ENCODE measurements at places on chromosomes 2 and 18.

DNA sequence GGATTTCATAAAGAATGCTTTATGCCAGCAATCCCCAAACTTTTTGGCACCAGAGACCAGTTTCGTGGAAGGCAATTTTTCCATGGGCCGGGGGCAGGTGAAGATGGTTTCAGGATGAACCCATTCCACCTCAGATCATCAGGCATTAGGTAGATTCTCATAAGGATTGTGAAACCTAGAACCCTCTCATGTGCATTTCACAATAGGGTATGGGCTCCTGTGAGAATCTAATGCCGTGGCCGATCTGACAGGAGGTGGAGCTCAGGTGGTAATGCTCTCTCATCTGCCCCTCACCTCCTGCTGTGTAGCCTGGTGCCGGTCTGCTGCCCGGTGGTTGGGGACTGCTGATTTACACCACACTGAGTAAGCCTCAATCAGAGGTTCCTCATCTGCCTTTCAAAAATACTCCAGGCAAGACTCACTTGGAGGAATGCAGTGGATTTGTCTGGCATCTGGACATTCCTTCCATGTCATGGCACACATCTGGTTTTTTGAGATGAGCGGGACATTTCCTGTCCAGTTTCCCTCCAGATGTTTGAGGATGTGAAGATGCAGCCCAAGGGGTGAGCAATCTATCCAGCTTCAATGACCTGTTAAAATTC is 185.8 kb downstream of the VAPA start:
- DNase-seq: no peak

DNA sequence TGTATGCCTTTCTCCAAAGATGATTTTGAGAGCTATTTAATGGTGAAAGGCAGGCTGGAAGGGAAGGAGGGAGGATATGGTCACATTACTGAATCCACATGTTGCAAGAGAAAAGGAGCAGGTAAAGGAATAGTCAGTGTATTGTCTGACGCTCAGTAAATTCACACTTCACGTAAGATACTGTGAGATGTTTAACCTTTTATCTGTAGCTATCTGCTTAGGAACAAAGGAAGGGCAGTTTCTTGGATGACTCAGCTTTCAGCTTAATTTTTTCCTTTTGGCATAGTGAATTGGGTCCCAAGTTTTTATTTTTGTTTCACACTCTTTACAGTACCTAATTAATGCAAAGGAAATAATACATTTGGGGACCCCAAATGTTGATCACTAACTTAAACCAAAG is 96.2 kb downstream of the PMS1 start:
- no peak for DNase-seq

- no peak for DNase-seq
Observed at GRCh38 chr2:28377195-28377816, 15.4 kb upstream of the FOSL2 start.

DNA sequence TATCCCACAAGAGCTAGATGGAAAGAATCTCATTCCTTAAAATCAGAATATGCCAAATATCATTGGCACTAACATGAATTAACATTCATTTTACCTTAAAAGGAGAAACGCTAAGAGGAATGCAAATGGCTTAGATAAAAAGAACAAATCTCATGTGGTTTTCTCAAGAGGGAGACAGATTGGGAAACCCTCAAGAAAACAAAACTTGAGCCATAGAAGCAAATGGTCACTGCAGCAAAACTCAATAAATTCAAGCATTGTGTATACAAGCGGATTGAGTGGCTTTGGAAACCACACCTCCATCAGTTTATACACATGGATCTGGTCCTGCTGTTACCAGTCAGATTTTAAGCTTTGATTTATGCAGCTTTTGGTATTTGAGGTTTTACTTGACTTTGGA is 1331.8 kb upstream of the ZEB2 start:
- no peak for DNase-seq

GRCh38 chr2:88875736-88876135 is 184.3 kb downstream of the RPIA start:
- no peak for DNase-seq

GRCh38 chr2:72938455-72938854 is 21.1 kb downstream of the EMX1 start:
- no peak for DNase-seq

- no peak for DNase-seq
Observed at GRCh38 chr2:61266632-61267505, 104.9 kb downstream of the C2orf74 start.

GRCh38 chr2:211333377-211333776 is 777.0 kb downstream of the CPS1 start:
- DNase-seq: no peak

DNA sequence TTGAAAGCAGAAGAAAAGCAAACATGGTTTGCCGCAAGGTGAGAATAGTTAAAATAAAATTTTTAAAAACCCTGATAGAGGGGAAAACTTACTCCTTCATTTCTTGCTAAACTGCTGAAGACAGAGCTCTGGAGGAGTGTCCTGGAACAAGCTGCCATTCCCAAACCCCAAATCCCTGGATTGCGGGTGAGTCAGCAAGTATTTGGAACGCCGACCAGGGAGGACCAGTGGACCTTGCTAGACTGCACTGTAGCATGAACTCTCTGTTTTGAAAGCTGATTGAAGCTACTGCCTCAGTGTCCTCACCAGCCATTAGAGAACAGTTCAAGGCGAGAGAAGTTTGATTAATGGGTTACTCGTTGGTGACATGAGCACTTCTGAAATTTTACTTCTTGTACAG is 99.4 kb upstream of the RASGRP3 start:
- DNase-seq: no peak

DNA sequence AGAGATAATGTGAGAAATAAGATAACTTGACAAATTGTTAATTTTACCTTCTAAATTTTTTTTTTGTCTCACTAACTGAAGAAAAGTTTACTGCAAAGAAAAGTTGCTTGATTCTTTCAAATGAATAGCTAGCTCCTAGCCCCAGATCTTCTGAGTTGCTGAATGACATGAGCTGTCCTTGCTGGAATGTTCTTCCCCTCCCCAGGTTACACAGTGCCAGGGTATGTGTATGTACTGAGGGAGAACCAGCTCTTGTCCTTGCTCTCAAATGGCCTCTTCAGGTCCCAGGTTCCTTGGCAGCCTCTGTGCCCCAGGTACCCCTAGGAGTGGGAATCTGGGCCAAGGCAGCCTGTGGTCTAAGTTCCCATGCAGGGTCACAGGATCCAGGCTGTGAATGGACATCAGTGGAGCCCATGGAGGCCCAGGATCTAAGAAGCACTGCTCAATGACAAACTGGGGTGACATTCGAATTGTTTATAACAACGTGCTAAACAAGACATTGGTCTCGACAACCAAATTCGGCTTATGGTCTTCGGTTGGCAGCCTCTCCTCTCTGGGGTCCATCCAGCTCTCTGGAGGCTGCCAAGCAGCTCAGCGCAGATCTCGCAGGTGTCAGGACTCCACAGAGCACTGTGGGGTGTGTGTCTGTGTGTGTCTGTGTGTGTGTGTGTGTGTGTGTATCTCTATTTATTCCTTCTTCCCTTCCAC is 17.1 kb upstream of the INO80C start:
- DNase-seq: no peak

- no peak for DNase-seq
Observed at GRCh38 chr18:27062802-27063201, 122.3 kb downstream of the CHST9 start.

- DNase-seq: no peak
Observed at GRCh38 chr18:74834424-74835309, 237.0 kb downstream of the ZNF407 start.

DNA sequence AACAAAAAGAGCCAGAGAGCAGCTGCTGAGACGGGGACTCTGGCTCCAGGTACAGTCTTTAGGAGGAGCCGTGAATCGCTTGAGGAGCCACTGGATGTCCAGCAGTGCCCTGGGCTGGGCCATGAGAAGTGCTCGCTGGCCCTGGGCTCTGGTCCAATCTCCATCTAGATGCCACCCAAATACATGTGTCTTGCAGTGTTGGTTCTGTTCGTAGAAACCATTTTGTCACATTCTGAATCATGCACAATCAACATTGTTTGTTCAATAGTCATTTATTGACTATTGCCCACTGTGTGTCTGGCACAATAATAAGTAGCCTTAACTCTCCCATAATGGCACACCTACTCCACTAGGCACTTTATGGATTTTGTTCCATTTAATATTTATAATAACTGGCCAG is 26.1 kb downstream of the TYMS start:
- no peak for DNase-seq

DNA sequence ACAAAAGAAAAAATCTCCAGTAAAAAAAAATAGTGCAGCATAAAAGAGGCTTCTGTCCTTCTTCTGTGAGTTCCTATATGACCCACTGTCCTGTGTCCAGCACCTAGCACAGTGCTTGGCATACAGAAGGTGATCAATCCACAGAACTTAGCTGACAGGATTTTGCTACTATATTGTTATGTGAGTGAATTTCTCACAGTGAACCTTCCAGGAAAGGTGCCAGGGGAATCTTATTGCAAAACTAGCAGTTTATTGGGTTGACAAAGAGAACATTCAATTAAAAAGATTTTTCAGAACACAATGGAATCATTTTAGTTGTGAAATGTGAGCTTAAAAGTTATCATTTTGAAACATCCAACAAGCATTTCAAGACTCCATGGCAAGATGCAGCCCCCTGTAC is 12.4 kb upstream of the TRIB2 start:
- DNase-seq: no peak

- DNase-seq: no peak
Observed at GRCh38 chr2:65724752-65725151, 292.4 kb upstream of the SPRED2 start.

DNA sequence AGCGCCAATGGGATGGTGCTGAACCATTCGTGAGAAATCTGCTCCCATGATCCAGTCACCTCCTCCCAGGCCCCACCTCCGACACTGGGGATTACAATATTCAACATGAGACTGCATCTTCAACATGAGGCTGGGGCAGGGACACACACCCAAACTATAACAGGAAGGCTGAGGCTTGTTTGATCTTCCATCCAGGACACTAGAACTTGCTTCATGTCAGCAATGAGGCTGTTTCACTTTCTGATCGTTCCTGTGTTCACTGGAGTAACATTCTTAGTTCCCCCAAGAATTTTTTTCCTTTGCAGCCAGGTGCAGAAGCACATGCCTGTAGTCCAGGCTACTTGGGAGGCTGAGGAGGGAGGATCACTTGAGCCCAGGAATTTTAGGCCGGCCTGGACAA is 30.8 kb upstream of the SOX11 start:
- no peak for DNase-seq

DNA sequence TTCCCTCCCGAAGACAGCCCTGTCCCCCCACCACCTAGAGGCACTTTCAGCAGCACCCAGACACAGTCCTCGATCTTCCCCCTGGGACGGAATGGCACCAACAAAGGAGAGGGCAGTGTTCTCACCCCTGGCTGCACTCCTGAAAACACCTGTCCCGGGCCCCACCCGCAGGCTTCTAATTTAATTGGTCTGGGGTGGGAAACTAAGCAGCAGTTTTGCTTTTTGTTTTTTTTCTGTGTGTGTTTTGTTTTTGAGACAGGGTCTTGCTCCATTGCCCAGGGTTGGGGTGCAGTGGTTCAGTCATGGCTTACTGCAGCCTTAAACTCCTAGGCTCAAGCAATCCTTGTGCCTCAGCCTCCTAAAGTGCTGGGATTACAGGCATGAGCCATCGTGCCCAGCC is 38.4 kb upstream of the REL start:
- DNase-seq: no peak

- DNase-seq: no peak
Observed at GRCh38 chr2:60047347-60047746, 506.1 kb downstream of the BCL11A start.

DNA sequence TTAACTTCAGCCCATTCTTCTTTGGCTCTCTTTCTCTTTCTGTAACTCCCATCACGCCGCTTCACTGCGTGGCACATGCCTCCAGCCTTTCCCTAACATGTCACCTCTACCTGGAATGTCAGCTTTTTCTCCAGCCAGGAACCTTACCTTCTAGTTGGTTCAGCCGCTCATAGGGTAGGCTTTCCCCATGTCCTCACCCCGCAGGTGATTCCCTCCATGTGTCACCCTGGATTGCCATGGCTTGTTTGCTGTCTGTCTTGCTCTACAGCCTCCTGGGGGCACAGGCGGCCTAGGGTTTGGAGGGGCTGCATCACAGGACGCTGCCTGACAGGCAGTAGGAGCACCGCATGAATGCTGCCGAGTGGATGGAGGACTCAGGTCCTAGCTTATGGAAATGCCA is 39.2 kb downstream of the ARHGEF4 start:
- no peak for DNase-seq

DNA sequence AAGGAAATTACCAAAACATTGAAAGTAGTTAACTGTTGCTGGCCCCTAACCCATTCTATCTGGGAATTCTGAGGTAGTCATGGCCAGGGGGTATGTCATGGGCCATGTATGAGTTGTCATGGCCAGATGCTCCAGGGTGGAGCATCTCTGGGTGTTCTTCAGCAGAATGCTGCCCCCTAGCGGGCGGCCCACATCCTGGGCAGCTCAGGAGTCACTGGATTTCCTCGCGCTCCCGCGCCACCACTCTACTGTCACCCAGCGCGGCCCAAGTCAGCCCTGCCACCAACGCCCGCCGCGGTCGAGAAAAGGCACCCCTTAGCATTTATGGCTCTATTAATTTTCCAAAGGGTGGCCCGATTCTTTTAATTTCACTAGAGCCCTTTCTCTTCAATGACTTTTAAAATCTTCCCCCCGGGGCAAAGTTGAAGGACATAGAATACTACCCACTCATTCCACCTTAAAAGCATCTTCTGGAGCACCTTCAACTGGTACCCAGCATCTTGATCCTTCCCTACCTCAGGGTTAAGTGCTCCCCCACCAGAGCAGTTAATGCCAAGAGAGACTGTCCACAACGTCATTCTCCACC is 41.6 kb downstream of the PKDCC start:
- no peak for DNase-seq

DNA sequence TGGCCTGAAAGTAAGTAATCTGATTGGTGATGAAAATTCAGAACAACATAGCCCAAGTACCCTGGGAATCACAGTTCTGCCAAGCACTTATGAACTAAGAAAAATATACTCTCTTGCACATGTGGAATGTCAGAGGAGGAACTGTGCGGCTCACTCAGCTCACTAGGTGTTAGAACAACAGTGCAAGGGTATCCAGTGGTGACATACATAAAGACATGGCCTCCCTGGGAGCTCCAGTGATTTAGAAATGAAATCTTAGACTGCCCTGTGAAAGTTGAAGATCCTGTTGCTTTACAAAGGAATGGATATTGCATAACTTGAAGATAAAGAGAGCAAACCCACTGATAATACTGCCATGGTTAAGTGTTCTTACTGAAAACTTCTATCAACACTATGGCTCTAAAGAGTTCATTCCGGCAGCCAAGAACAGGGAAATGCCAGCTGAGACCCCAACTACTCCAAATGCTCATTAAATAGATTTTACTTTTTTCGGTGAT is 246.2 kb downstream of the ARHGAP15 start:
- no peak for DNase-seq

DNA sequence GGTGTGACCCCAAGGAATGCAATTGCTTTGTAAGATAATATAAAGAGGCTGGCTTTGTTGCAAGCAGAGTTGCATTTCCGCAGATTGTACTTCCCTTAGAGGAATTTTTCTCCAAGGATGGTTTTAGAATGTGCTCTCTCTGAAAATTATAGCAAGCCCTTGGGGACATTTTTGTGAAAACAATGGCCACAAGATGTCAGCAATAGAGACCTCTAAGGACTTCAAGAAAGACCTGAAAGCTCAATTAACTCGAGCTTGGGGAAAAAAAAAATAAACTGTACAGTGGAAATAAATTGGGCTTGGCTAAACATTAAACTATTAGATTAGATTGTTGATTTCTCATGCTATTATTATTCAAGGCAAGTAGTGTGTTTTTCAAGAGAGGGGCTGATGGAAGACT is 81.3 kb upstream of the KYNU start:
- DNase-seq: no peak

- DNase-seq: no peak
Observed at GRCh38 chr2:88557290-88557689, 70.0 kb downstream of the EIF2AK3 start.

All from activated CD4-positive, alpha-beta T cell treated with anti-CD3 and anti-CD28 coated beads for 1 hour (primary cell).